ENCODE measurements at places on chromosomes 3 and 15. TPM values are rescaled to one million over a fixed set of nuclear protein-coding genes. Genes with fewer than 3 reads are reported as not detected.

FBLN2 gene
- 10.4 TPM for total RNA-seq

DNA sequence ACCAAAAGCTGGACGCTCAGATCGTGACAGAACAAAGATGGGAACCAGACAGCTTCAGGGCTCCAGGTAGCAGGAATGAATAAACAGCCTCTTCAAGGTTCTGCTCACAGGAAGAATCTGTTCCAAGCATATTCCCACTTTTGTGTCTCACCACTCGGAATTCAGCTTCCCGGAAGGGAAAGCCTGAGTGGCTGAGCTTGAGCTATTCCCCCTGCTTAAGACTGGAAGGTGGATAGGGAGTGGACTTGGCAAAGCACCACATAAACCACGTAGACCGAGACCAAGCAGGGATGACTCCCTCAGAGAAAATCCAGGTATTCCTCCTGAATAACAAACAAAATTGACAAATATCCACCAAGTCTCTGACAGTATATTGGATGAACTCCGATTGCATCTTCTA, 180.2 kb upstream of the NR2F2 start:
- ATAC-seq = no peak

GRCh38 chr3:64667138-64667537, 20.7 kb downstream of the ADAMTS9 start:
- ATAC-seq = no peak

GRCh38 chr3:141782386-141782932, 19.3 kb downstream of the GRK7 start:
- peak; percentile 28 for ATAC-seq

DNA sequence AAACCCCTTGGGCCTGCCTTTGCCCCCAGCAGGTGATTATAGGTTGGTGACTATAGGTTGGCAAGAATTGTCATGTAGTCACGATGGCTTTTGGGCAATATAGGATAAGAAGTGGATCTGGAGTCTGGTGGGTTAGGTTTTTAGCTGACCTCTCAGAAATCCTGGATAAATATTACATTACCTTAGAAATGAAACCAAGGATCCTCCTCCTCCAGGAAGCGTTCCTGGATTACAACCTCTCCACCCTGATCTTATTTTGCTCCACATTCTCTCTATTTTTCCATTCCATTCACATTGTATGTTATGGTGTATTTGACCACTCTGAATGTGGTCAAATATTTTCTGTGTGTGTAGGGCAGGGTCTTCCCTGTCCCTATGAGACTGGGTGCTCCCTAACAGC, 82.3 kb downstream of the SEMA5B start:
- ATAC-seq = no peak

All from esophagus mucosa (tissue), 1 donor.